ENCODE measurements at places on chromosomes 2 and 18. TPM values are rescaled to one million over a fixed set of nuclear protein-coding genes. Genes with fewer than 3 reads are reported as not detected.
A peak's percentile ranks its signal among the peaks of the same experiment; 100 is the strongest.

- no peak overlapping the region for H3K4me3 ChIP-seq
- H3K27ac ChIP-seq = no peak overlapping the region
- H3K36me3 ChIP-seq = peaks cover 4% of the 10 kb centered on the region
- peaks cover 6% of the 10 kb centered on the region for H3K27me3 ChIP-seq
- H3K4me1 ChIP-seq = peaks cover 16% of the 10 kb centered on the region
These were observed 71.0 kb downstream of the DCDC2C start for GRCh38 chr2:3774336-3774735.

- H3K36me3 ChIP-seq = no peaks in the 10 kb centered on the region
- DNase-seq = peak; percentile 47
- peaks cover 2% of the 10 kb centered on the region for H3K27me3 ChIP-seq
- H3K4me1 ChIP-seq = no peaks in the 10 kb centered on the region
- no peak overlapping the region for H3K27ac ChIP-seq
These were observed 89.9 kb downstream of the GLI2 start for GRCh38 chr2:120825370-120826259.

GRCh38 chr2:95284886-95285541, 10.8 kb downstream of the PROM2 start:
- H3K36me3 ChIP-seq = no peaks in the 10 kb centered on the region
- H3K27me3 ChIP-seq = no peaks in the 10 kb centered on the region
- no peak overlapping the region for H3K4me3 ChIP-seq
- no peaks in the 10 kb centered on the region for H3K4me1 ChIP-seq
- no peak overlapping the region for H3K27ac ChIP-seq
- DNase-seq = no peak

The GNAL gene
- total RNA-seq = 1.2 TPM

DNA sequence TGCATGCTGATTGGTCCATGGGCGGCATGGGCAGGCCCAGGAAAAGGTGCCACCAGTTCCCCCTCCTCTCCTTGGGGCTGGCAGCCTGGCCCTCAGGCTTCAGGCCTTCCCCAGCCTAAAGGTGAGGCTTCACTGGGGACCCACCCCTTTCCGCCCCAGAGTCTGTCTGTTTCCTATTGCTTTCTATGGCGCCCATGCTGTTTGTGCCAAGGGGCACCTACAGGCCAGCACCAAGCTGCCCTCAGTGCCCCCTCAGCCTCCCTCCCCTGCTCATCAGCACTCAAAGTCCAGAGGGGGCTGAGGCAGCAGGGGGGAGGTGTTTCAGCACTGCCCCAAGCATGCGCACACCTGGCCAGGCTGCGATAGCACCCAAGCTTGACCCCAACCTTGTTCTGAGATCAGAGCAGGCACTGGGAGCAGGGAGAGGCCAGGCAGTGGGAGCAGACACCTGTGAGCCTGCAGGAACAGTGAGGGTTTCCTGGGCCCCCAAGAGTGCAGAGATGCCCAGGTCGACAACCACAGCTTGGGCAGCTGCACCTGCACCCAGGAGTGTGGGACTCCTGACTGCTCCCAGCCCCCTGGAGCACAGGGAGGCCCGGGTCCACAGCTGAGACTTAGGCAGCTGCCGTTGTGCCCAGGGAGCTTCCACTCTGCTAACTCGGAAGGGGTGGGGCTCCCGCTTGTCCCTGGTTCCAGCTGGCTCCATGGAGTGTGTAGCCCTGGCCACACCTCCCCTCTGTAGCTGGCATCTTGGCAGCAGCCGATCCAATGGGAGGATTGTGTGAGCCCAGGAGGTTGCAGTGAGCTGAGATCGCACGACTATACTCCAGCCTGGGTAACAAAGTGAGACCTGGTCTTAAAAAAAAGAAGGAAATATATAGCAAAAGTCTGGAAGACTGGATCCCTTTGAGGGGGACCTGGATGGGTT, 69.1 kb downstream of the NCAPH start:
- no peaks in the 10 kb centered on the region for H3K36me3 ChIP-seq
- no peak for DNase-seq
- H3K27me3 ChIP-seq = no peaks in the 10 kb centered on the region
- H3K4me1 ChIP-seq = peaks cover 17% of the 10 kb centered on the region
- H3K4me3 ChIP-seq = no peak overlapping the region

DNA sequence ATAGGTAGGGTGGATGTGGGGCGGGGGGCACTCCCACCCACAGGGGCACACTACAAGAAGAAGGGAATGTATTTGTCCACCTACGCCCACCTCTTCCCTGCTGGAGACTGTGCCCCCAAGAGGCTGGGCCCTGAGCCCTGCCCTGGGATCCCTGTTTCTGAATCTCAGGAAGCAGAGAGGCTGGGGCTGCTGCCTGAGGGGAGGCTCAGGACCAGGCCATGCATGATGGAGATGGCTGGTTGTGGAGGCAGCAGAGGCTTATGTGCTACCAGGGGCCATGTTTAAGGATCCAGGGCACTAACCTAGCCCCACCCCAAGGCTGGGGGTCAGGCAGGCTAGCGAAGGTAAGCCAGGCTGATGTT, 81.1 kb upstream of the OTOF start:
- H3K4me3 ChIP-seq = no peak overlapping the region
- H3K27me3 ChIP-seq = peaks cover 47% of the 10 kb centered on the region
- H3K36me3 ChIP-seq = no peaks in the 10 kb centered on the region
- peaks cover 5% of the 10 kb centered on the region for H3K4me1 ChIP-seq

The DIPK1C gene
- not detected for total RNA-seq

DNA sequence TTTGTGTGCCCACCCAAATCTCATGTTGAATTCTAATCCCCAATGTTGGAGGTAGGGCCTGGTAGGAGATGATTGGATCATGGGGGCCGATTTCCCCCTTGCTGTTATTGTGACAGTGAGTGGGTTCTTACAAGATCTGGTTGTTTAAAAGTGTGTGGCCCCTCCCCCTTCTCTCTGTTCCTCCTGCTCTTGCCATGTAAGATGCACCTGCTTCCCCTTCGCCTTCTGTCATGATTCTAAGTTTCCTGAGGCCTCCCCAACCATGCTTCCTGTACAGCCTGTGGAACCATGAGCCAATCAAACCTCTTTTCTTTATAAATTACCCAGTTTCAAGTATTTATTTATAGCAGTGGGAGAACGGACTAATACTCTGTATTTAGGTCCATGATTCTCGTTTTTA, 588.1 kb downstream of the DCDC2C start:
- no peak overlapping the region for H3K27ac ChIP-seq
- no peak overlapping the region for H3K4me3 ChIP-seq
- H3K4me1 ChIP-seq = no peaks in the 10 kb centered on the region
- no peaks in the 10 kb centered on the region for H3K27me3 ChIP-seq

The TAF1B gene
- 42.3 TPM for total RNA-seq

The CYP27C1 gene
- total RNA-seq = not detected

The C2orf69 gene
- total RNA-seq = 13.5 TPM

DNA sequence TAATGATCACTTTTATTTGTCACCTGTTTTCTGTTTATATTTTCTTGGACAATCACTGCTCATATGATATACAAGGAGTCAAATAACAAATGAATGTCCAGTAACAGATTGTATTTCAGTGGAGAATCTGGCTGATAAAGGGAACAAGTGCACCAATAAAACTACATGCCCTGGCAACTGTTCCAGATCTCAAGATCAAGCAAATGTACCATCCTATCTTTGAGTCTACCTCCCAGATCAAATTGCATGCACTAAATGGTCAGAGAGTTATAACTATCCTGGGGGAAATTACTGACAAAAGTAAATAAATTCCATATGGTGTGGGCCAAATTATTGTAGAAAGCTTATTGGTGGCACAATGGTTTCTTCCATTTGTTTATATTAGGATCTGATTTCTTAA, 452.8 kb downstream of the MBD2 start:
- H3K4me1 ChIP-seq = no peaks in the 10 kb centered on the region
- H3K27ac ChIP-seq = no peak overlapping the region
- no peaks in the 10 kb centered on the region for H3K27me3 ChIP-seq
- no peak overlapping the region for H3K4me3 ChIP-seq
- no peak for DNase-seq

DNA sequence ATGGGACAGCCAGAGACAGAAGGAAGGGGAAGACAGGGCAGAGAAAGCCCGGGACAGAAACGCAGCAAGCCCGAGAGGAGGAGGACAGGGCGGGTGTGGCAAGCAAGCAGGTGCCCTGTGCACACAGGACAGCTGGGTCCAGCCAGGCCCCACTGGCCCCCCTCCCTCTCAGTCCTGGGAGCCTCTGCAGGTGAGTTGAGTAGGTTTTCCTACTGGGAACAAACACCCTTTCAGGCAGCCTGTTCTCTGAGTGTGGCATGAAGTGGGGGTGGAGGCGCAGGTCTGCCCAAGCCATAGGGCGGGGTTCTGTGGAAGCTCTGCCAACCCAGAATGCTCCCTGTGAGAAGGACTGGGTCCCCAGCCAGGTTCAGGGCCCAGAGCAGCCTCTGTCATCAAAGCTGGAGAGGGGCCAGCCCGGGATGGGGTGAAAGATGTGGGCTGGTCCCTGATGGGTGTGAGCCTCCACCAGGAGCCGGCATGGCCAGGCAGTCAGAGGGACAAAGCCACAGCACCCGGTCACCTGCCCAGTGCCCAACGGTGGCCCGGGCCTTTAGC, 129.4 kb downstream of the TFCP2L1 start:
- no peaks in the 10 kb centered on the region for H3K27me3 ChIP-seq
- H3K27ac ChIP-seq = no peak overlapping the region
- H3K36me3 ChIP-seq = peaks cover 16% of the 10 kb centered on the region
- no peak for DNase-seq

DNA sequence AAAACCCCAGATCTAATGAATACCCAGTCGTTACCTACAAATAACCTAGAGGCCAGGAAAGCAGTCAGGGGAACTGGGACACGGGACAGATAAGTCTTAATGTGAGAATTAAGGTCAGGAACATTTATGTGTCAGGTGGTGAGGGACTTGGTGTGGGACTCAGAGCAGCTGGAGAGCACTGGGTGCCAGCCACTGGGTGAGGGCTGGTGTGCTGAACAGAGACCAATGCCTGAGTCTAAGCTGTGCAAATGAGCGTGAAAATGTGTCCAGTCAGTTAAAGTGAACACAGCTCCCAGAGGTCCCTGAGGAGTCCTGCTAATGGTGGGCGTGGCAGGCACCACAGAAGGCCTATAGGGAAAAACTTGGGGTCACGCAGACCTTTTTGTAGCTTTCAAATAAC, 225.9 kb downstream of the C1D start:
- no peaks in the 10 kb centered on the region for H3K36me3 ChIP-seq
- no peak overlapping the region for H3K27ac ChIP-seq
- H3K4me1 ChIP-seq = no peaks in the 10 kb centered on the region
- no peak overlapping the region for H3K4me3 ChIP-seq

GRCh38 chr2:198991431-198991830, 466.3 kb downstream of the SATB2 start:
- no peak overlapping the region for H3K4me3 ChIP-seq
- DNase-seq = no peak
- H3K4me1 ChIP-seq = no peaks in the 10 kb centered on the region
- no peaks in the 10 kb centered on the region for H3K27me3 ChIP-seq

GRCh38 chr18:23351521-23351920, 101.6 kb upstream of the RIOK3 start:
- H3K27ac ChIP-seq = no peak overlapping the region
- H3K27me3 ChIP-seq = no peaks in the 10 kb centered on the region
- DNase-seq = no peak
- peaks cover 19% of the 10 kb centered on the region for H3K36me3 ChIP-seq
- H3K4me1 ChIP-seq = no peaks in the 10 kb centered on the region
- no peak overlapping the region for H3K4me3 ChIP-seq

GRCh38 chr18:60329131-60329530, 43.4 kb downstream of the MC4R start:
- peaks cover under 1% of the 10 kb centered on the region for H3K36me3 ChIP-seq
- H3K27me3 ChIP-seq = no peaks in the 10 kb centered on the region
- no peak overlapping the region for H3K27ac ChIP-seq
- no peak overlapping the region for H3K4me3 ChIP-seq
- DNase-seq = no peak

The TIGD1 gene
- total RNA-seq = 9.4 TPM

The NEMP2 gene
- total RNA-seq = 9.4 TPM

DNA sequence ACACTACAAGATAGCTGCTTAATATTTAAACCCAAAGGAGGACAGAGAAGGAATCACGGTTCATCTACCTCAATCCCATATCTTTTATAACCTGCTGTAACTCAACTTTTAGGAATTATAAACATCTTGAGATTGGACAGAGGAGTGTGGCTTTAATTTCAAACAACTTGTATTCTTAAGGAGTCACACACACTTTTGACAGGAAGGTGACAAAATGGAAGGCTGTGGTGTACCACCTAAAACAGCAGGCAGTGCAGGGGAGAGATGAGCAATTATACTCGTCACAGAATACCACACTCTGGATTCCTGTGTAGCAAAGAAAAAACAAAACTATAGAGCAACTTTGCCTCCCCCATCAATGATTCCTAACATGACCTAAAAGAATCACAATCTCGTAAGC, 194.8 kb downstream of the ZEB2 start:
- peak; percentile 69 for DNase-seq
- H3K27me3 ChIP-seq = no peaks in the 10 kb centered on the region
- peaks cover 25% of the 10 kb centered on the region for H3K36me3 ChIP-seq
- peak overlapping the region; percentile 81 for H3K4me3 ChIP-seq

- no peak for DNase-seq
- no peak overlapping the region for H3K4me3 ChIP-seq
- H3K4me1 ChIP-seq = no peaks in the 10 kb centered on the region
These were observed 62.4 kb upstream of the SKOR2 start for GRCh38 chr18:47313901-47314300.

The LBX2 gene
- 1.5 TPM for total RNA-seq

- no peak overlapping the region for H3K4me3 ChIP-seq
- H3K36me3 ChIP-seq = no peaks in the 10 kb centered on the region
- H3K27ac ChIP-seq = no peak overlapping the region
- no peak for DNase-seq
- no peaks in the 10 kb centered on the region for H3K4me1 ChIP-seq
These were observed 90.6 kb downstream of the ADAM23 start for GRCh38 chr2:206533977-206534376.

DNA sequence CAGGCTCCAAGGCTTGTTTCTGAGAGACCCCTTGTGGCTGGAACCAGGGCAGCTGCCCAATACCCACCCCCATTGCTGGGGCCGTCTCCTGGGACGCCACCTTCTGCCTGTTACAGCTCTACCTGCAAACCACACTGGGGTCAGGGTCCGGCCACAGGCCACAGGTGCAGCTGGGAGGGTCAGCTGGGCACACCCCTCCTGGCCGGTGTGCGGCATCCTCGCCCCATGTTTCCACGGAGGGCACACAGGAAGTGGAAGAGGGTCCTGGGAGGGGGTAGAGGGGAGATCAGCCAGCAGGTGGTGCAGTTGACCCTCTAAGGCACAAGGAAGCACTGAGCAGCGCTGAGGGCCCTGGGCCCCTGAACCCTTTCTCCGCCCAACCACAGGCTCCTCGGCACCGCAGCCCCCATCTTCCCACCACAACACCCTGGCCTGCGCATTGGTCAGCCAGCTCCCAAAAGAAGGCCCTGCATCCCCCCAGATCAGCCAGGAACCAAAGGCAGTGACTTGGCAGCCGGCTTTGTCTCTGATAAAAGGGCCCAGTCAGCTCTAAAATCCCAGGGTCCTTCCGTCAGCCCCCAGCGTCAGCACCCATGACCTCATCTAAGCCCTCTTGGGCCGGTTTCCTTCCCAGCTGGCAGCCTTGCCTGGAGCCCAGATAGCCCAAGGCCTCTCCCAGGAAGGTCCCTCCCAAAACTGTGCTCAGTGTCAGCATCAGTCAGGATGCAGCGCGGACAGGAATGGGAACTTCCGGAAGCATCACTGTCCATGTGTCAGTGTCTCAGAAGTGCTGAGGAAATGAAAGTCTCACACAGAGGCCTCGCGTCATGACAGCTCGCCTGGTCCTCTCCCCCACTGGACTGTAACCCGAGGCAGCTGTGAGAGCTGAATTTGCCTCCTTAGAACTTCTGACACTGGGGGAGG, 1.7 kb downstream of the ERFE start:
- no peaks in the 10 kb centered on the region for H3K36me3 ChIP-seq
- no peaks in the 10 kb centered on the region for H3K27me3 ChIP-seq
- no peak overlapping the region for H3K4me3 ChIP-seq
- no peak overlapping the region for H3K27ac ChIP-seq

Measured in natural killer cell treated with Interleukin-12 subunit alpha and Interleukin-12 subunit beta and Interleukin-15 and Interleukin-18, amount 100 ng/mL, for 72 hours (primary cell).